Mesendoderm (in vitro differentiated cells): ENCODE measurements at places on chromosomes 5 and 9.

GRCh38 chr5:123807177-123807945, 295.4 kb downstream of the CSNK1G3 start:
- peaks cover 25% of the 10 kb centered on the region for H3K4me1 ChIP-seq
- peak; percentile 66 for DNase-seq
- H3K36me3 ChIP-seq, result no peaks in the 10 kb centered on the region
- no peak overlapping the region for H3K27ac ChIP-seq
- H3K4me3 ChIP-seq, result no peak overlapping the region

DNA sequence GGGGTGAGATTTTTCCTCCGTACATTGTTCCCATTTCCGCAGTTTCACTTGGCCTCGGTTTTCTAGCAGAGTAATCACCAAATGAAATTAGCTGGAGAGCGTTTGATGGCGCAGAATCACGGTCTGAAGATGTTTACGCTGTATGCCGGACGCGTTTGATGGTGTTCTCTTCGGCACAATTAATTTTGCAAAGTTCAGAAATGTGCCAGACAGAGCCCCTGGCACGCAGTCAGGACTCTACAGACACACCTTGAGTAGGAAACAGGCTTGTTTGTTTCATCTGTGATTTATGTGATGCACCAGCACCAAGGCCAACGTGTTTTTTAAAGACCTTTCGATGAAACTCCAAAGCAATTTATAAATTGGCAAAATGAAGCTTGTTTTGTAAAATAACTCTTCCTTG, 863 bp upstream of the LIFR start:
- H3K36me3 ChIP-seq, result no peaks in the 10 kb centered on the region
- DNase-seq, result no peak
- H3K4me1 ChIP-seq, result peaks cover 2% of the 10 kb centered on the region
- H3K27ac ChIP-seq, result peak overlapping the region; percentile 97

GRCh38 chr5:116452774-116453368, 121.8 kb downstream of the SEMA6A start:
- DNase-seq, result peak; percentile 61
- no peaks in the 10 kb centered on the region for H3K27me3 ChIP-seq
- no peaks in the 10 kb centered on the region for H3K36me3 ChIP-seq
- peak overlapping the region; percentile 1 for H3K27ac ChIP-seq
- peaks cover 25% of the 10 kb centered on the region for H3K4me1 ChIP-seq

GRCh38 chr5:146463446-146463845, 16.3 kb downstream of the TCERG1 start:
- no peak overlapping the region for H3K4me3 ChIP-seq
- no peak overlapping the region for H3K27ac ChIP-seq
- H3K36me3 ChIP-seq, result peaks cover 6% of the 10 kb centered on the region

GRCh38 chr5:5678909-5679308, 256.4 kb downstream of the ICE1 start:
- peak; percentile 57 for DNase-seq
- no peaks in the 10 kb centered on the region for H3K4me1 ChIP-seq
- H3K27me3 ChIP-seq, result no peaks in the 10 kb centered on the region
- no peaks in the 10 kb centered on the region for H3K36me3 ChIP-seq

- DNase-seq, result no peak
- no peak overlapping the region for H3K4me3 ChIP-seq
- H3K36me3 ChIP-seq, result no peaks in the 10 kb centered on the region
- no peaks in the 10 kb centered on the region for H3K27me3 ChIP-seq
Observed at GRCh38 chr5:111603446-111603827, 91.1 kb upstream of the STARD4 start.

DNA sequence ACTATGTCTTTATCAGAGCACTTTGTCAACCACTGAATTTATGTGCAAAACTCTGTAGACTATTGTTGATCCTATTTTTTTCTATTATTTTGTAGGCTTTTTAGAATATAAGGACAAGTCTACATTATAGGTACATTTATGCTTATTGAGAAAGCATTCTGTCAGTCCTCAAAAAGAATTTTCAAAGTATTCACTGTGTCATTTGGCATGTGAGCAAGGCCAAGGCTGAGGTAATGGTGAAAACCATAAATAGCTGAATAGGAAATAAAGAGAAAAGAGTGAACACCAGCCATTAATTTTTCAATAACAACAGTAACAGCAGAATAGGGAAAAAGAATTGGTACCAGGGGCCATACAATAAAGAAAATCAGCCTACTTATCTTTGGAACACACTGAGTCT, 21.0 kb downstream of the SKIC3 start:
- H3K4me1 ChIP-seq, result no peaks in the 10 kb centered on the region
- DNase-seq, result no peak
- no peaks in the 10 kb centered on the region for H3K27me3 ChIP-seq
- H3K36me3 ChIP-seq, result no peaks in the 10 kb centered on the region

- no peaks in the 10 kb centered on the region for H3K27me3 ChIP-seq
- peaks cover 48% of the 10 kb centered on the region for H3K36me3 ChIP-seq
- no peak for DNase-seq
- H3K27ac ChIP-seq, result no peak overlapping the region
- H3K4me3 ChIP-seq, result no peak overlapping the region
Observed at GRCh38 chr9:128607642-128608350, 48.9 kb downstream of the DYNC2I2 start.

DNA sequence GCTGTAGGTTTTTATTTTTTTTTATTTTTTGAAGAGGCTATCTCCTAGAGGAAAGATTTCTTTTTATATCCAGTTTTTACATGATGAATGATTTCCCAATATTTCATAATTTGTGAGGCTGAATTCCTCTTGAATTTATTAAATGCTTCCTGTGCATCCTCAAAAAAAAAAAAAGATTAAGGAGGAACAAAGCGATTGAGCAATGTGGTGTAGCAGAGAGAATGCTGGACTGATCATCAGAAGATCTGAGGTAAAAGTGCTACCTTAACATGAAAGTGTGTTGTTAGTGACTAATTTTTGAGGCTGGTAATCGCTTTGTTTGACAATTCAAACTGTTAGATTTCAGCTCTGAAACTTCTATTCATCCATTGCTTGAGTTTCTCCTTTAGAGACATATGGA, 125.1 kb downstream of the ESM1 start:
- DNase-seq, result no peak
- no peaks in the 10 kb centered on the region for H3K36me3 ChIP-seq
- no peaks in the 10 kb centered on the region for H3K4me1 ChIP-seq
- H3K27ac ChIP-seq, result no peak overlapping the region
- H3K4me3 ChIP-seq, result no peak overlapping the region

- H3K36me3 ChIP-seq, result no peaks in the 10 kb centered on the region
- H3K27me3 ChIP-seq, result no peaks in the 10 kb centered on the region
- H3K4me1 ChIP-seq, result no peaks in the 10 kb centered on the region
- no peak overlapping the region for H3K4me3 ChIP-seq
- no peak overlapping the region for H3K27ac ChIP-seq
Observed at GRCh38 chr5:44246986-44247385, 142.2 kb downstream of the FGF10 start.

DNA sequence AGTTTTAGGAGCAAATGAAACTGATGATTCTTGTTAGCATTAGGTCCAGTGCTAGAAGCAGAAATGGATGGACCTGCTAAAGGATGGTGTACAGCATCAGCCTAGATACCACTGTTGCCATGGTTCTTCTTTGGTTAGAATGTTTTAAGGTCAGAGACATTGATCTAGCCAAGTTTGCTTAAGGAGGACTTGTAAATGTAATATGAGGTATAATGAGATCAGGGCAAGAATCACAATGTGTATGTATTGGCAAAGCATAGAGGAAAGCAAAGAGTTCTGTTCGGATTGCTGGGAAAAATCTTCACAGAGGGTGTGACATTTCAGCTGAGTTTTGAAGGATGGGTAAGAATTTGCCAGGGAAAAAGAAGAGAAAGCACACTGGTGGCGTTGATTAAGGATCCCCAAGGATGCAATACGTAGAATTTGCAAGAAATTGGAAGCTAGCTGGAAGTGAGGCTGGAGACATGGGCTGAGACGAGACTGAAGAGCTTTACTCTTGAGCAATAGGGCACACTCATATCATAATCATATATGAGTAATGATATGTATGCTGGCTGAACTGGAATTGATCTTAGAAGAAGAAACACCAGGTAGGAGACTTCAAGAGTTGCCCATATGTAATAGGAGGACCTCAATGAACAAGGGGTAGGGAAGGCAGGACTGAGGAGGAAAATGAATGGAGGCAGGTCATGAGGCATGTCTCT, 102.0 kb downstream of the ZNF462 start:
- H3K27ac ChIP-seq, result no peak overlapping the region
- no peak overlapping the region for H3K4me3 ChIP-seq
- H3K4me1 ChIP-seq, result peaks cover 5% of the 10 kb centered on the region
- no peaks in the 10 kb centered on the region for H3K27me3 ChIP-seq

DNA sequence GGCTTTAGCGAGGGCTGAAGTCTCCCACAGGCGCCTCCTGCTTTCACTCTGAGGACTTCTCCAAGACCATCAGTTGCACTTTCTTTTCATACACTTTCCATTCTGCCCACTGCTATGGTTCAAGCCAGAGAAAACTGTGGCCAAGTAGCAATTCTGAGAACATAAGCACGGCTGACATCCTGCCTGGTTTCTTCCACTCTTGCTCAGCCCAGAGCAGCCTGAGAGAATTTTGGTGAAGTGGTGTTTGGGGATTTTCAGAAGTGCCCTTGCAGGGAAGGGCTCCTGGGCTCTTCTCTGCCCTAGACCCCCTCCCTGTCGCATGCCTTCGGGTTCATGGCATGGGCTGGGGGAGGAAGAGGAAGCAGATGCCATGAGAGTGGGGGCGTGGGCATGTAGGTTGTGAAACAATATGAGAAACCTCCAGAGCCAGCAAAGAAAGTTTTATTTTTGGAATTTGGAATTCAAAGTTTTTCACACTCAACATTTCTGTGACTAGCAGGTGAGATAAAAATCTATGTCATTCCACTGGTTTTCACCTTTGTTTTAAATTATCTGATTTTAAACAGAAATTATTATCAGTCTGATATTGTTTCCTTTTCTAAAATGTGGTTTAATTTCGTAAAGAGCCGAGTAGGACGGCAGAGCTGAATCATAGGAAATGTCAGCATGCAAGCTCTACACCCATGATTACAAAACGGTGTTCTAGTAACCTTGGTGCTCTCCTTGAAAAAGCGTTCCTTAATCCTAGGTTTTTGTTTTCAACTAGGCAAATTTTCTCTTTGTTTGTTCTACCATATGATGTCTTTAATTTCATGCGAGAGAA, 27.8 kb upstream of the TNFSF8 start:
- no peaks in the 10 kb centered on the region for H3K4me1 ChIP-seq
- no peak for DNase-seq
- H3K27ac ChIP-seq, result no peak overlapping the region
- H3K27me3 ChIP-seq, result no peaks in the 10 kb centered on the region
- no peaks in the 10 kb centered on the region for H3K36me3 ChIP-seq

- no peaks in the 10 kb centered on the region for H3K36me3 ChIP-seq
- H3K27ac ChIP-seq, result no peak overlapping the region
- H3K4me3 ChIP-seq, result no peak overlapping the region
- H3K27me3 ChIP-seq, result no peaks in the 10 kb centered on the region
- DNase-seq, result no peak
Observed at GRCh38 chr5:168654211-168654721, 75.1 kb upstream of the PANK3 start.

- H3K4me1 ChIP-seq, result peaks cover 5% of the 10 kb centered on the region
- no peak overlapping the region for H3K4me3 ChIP-seq
- no peaks in the 10 kb centered on the region for H3K27me3 ChIP-seq
- H3K36me3 ChIP-seq, result peaks cover 8% of the 10 kb centered on the region
- H3K27ac ChIP-seq, result no peak overlapping the region
Observed at GRCh38 chr5:176534640-176535039, 2.6 kb downstream of the RNF44 start.

- H3K36me3 ChIP-seq, result no peaks in the 10 kb centered on the region
- H3K27ac ChIP-seq, result no peak overlapping the region
- H3K27me3 ChIP-seq, result no peaks in the 10 kb centered on the region
- H3K4me3 ChIP-seq, result no peak overlapping the region
- no peaks in the 10 kb centered on the region for H3K4me1 ChIP-seq
Observed at GRCh38 chr9:36503172-36504088, 69.3 kb upstream of the MELK start.

DNA sequence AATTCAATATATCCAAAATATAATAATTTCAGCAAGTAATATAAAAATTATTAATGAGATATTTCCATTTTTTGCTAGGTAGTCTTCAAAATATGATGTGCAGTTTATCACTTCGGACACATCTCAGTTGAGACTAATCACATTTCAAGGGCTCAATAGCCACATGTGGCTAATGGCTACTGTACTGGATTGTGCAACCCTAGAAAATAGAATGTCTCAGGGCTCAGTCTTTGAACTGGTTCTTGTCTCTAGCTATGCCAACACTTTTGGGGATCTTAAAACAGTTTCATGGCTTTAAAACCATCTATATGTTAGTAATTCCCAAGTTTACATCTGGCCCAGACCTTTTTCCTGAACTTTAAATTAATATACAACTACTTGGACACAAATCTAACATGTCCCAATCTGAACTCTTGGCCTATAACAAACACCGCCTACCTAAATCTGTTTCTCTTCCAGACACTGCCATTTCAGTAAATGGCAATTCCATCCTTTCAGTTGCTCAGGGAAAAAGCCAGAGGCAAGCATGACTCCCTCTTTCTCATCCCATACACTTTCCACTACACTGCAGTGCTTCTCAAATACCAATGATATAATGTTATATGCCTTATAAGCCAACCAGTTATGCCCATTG, 18.8 kb downstream of the PTAR1 start:
- no peak overlapping the region for H3K27ac ChIP-seq
- no peak overlapping the region for H3K4me3 ChIP-seq
- H3K27me3 ChIP-seq, result no peaks in the 10 kb centered on the region
- H3K4me1 ChIP-seq, result peaks cover 2% of the 10 kb centered on the region
- no peak for DNase-seq

- H3K4me1 ChIP-seq, result no peaks in the 10 kb centered on the region
- no peak overlapping the region for H3K27ac ChIP-seq
- no peak for DNase-seq
- no peak overlapping the region for H3K4me3 ChIP-seq
- no peaks in the 10 kb centered on the region for H3K36me3 ChIP-seq
Observed at GRCh38 chr5:154317916-154318315, 127.4 kb downstream of the GALNT10 start.

DNA sequence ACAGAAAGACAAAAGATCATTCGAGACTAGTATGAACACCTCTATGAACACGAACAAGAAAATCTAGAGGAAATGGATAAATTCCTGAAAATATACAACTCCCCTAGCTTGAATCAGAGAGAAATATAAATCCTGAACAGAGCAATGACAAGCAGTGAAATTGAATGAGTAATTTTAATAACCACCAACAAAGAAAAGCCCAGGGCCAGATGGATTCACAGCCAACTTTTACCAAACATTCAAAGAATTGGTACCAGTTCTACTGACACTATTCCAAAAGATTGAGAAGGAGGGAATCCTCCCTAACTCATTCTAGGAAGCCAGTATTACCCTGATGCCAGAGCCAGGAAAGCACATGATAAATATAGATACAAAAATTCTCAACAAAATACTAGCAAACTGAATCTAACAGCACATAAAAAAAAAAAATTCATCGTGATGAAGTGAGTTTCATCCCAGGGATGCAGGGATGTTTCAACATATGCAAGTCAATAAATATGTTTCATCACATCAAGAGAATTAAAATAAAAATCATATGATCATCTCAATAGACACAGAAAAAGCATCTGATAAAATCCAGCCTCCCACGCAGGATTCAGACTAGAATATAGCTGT, 25.2 kb upstream of the PTGER4 start:
- no peak overlapping the region for H3K27ac ChIP-seq
- no peak for DNase-seq
- H3K27me3 ChIP-seq, result no peaks in the 10 kb centered on the region
- no peaks in the 10 kb centered on the region for H3K36me3 ChIP-seq
- no peaks in the 10 kb centered on the region for H3K4me1 ChIP-seq
